ENCODE measurements at places on chromosomes 5 and 9.

- no peak for DNase-seq
Observed at GRCh38 chr9:93149361-93149760, 15.3 kb upstream of the NINJ1 start.

- no peak for DNase-seq
Observed at GRCh38 chr5:3351581-3352442, 243.8 kb upstream of the IRX1 start.

DNA sequence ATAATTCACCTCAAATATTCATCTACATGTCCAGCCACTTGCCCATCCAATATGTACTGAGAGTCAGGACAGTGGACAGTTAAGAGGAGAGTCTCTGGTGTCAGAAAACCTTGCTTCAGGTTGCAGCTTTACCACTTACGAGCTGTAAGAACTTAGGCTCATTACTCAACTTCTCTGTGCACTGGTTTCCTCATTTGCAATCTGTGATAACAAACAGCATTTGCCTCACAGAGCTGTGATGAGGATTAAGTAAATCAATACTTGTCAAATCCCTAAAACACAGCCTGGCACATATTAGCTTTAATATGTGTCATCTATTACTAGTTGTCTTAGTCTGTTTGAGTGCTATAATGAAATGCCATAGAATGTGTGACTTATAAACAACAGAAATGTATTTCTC is 8.6 kb downstream of the GOLGA1 start:
- DNase-seq = no peak

GRCh38 chr5:22319798-22320197 is 533.3 kb downstream of the CDH12 start:
- DNase-seq = no peak

- DNase-seq = peak; percentile 21
Observed at GRCh38 chr5:40834391-40834848, 602 bp downstream of the RPL37 start.

DNA sequence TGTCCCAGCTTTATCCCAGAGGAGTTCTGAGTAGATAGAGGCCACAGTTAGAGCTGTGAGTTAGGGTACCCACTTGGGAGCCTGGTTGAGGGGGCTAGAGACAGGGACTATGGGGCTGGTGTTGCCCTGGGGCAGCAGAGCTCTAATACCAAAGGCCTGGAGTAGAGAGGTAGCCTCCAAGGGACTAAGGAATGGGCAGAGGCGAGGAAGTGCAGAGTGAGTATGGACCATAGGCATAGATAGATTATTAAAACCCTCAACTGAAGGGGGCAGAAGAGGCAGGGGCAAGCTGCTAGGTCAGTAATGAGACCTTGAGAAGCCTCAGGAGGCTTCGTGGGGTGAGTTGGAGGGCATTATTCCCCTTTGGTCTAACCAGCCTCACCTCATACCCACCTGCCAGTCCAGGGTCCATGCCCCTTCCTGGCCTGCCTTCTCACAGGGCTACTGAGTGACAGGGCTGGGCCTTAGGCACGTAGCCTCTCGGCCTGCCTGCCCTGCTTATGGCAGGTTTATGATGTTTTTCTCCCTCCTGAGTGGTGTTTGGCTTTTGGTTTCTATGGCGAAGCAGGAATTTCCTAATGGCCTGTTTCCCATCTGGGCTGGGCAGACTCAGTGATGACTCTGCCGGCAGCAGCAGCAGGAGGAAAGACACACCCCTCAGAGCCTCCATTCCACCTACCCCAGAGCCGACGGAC is 8.0 kb downstream of the PDLIM4 start:
- no peak for DNase-seq

GRCh38 chr5:108061941-108062340 is 320.0 kb downstream of the FBXL17 start:
- no peak for DNase-seq

DNA sequence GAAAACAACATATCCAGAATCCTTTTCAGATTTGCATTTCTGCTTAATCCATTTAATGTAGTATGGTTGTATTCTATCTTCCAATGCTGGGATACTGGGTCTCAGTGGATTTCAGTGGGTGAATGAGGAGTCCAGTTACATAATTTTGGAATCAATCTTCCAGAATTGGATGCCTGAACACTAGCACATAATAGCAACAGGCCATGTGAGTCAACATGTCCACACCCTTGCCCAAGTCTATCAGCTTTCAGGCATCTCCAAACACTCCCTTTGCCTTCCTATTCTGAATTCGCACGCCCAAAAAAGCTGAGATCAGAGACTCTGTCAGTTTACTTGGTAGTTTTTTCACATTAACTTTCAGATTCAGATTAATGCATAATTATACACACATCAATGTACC is 202.6 kb downstream of the TSSK1B start:
- no peak for DNase-seq

GRCh38 chr9:6055216-6055615 is 39.8 kb upstream of the RANBP6 start:
- DNase-seq = no peak

- DNase-seq = no peak
Observed at GRCh38 chr9:16136961-16137360, 584.1 kb downstream of the CCDC171 start.

- no peak for DNase-seq
Observed at GRCh38 chr5:40672425-40672824, 7.3 kb upstream of the PTGER4 start.

- no peak for DNase-seq
Observed at GRCh38 chr5:32713770-32714381, 2.8 kb downstream of the NPR3 start.

DNA sequence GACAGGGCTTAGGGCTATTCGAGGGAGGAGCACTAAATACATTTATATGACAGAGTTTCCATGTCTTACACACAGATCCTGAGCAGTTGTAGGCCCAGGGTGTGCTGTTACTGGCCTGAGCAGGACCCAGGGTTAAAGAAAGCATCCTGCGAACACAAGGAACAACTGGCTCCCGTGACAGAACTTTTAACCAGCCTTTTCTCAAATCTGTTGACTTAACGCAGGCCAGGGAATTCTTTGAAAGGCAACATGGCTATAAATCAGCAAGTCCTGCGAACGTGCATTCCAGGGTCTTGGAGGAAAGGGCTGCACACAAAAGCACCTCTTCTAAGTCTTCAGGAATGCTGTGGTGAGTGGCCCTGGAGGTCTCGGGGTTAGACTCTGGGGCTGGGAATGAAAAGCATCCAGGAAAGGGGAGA is 45.2 kb upstream of the ANKRD55 start:
- DNase-seq = no peak

GRCh38 chr5:180387798-180388197 is 34.7 kb upstream of the GFPT2 start:
- no peak for DNase-seq

GRCh38 chr5:65483546-65484346 is 2.0 kb upstream of the ADAMTS6 start:
- no peak for DNase-seq

DNA sequence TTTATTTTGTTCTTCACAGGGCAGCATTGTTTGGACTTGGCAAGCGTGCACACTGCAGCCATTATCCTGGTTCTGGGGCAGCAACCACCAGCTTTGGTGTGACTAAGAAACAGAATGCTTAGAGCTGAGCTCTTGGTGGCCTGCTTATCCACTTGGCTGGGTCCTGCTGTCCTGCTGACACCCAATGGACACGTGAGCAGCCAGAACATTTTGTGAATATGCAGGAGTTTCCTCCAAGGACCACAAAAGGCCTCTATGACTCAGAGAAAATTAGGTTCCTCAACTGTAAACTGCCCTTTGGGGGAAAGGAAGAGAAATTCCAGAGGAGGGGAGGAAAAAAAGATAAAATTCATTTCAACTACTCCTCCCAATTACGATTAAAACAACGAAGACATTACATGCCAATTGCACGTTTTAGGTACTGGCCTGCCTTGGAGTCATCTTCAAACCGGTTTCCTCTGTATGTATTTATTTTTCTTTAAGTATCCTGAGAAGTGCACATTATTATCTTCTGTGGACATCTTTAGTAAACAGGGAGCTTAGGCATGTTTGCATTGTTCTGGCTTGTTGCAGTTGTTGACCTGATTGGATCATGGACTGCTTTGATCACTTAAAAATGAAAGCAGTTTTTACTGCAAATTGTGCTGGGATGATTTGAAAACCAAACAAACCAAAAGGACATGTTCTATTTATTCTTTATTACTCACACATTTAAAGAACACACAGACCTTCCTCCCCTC is 82.3 kb upstream of the TLE4 start:
- DNase-seq = no peak

- DNase-seq = no peak
Observed at GRCh38 chr9:124365036-124365435, 50.2 kb downstream of the PSMB7 start.

GRCh38 chr5:98175474-98175873 is 598.0 kb upstream of the RGMB start:
- no peak for DNase-seq

DNA sequence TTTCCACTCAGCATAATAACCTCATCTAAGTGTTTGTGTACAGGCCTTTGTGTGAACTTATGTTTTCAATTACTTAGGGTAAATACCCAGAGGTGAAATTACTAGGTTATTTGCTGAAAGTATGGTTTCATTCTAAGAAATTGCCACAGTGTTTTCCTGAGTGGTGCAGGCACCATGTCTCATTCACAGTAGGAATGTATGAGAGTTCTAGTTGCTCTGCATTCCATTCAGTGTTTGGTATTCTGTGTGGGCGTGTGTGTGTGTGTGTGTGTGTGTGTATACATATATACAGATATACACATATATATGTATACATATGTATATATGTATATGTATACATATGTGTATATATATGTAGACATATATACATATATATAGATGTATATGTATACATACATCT is 8.8 kb upstream of the SVEP1 start:
- no peak for DNase-seq

- DNase-seq = no peak
Observed at GRCh38 chr5:57320582-57320981, 146.7 kb downstream of the GPBP1 start.

DNA sequence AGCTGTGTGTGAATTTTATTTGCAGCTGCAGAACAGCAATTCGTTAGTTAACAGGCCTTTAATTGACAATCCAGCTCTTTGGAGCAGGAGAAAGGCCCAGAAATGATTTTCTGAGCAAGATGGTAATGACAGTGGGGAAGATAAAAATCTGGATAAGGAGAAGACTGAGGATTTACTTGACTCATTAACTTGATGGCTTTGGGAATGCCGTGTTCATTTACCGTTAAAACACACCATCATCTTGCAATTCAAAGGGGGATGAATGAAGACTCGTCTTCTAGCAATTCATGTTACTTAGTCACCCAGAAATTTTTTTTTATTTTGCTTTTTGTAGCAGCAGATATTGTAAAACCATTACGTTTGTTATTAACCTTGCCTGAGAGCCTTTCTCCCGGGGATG is 52.0 kb downstream of the PTTG1 start:
- DNase-seq = no peak

Measured in stimulated activated CD8-positive, alpha-beta memory T cell treated with anti-CD3 and anti-CD28 coated beads, Interleukin-12 subunit alpha, Interleukin-12 subunit beta, amount 100 ng/mL, for 4 hours (primary cell).